Activated CD4-positive, CD25-positive, alpha-beta regulatory T cell treated with anti-CD3 and anti-CD28 coated beads, Interleukin-2, amount 50 U/mL, for 16 hours (primary cell): ENCODE measurements at places on chromosomes 12 and 14.

GRCh38 chr14:74299061-74299545 is 3.6 kb downstream of the ABCD4 start:
- DNase-seq: no peak

DNA sequence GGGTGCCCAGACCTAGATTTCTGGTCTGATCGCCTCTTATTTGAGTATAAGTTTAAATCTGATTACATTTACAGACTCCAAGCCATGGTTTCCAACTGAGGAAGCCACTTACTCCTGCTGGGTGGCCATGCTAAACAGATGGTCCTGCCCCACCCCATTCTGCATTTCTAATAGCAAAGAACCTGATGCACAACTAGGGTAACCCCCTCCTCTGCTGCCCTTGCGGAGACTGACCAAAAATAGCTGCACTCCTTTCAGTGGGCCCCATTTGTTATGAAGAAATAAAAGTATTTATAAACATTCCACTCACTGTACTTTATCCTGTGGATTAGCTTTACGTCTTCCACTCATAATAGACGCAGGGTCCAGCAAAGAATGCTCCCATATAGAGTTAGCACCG is 6.8 kb downstream of the GIT2 start:
- DNase-seq: no peak

DNA sequence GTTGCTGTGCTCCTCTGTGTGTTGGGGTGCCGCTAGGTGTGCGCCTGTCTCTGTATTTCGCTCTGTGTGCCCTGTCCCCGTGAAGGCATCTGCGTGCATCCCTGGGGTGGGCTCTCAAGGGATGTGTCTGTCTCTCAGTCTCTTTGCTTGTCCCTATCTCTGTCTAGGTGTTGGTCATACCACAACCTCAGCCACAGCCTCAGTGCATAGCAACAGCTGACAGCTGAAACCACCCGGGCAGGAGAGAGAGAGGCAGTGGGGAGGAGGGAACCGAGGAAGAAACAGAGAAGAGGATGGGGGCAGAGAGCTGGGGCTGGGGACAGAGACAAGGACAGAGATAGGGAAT is 953 bp upstream of the NXPH4 start:
- DNase-seq: no peak

DNA sequence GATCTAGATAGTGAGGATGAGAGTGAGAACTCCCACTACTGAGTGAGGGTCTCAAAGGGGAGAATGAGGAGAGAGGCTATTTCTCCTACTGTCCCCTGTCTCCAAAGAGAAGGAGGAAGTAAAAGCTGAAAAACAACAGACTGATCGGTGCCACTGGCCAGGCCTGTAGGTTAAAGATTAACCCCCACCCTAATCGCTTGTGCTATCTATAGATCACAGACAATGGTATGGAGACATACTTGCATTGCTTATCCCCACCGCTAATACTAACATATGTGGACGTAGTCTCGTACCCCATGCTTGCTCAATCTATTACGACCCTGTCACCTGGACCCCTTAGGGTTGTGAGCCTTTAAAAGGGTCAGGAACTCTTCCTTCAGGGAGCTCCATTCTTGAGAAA is 777.9 kb upstream of the TMEM132C start:
- DNase-seq: no peak

DNA sequence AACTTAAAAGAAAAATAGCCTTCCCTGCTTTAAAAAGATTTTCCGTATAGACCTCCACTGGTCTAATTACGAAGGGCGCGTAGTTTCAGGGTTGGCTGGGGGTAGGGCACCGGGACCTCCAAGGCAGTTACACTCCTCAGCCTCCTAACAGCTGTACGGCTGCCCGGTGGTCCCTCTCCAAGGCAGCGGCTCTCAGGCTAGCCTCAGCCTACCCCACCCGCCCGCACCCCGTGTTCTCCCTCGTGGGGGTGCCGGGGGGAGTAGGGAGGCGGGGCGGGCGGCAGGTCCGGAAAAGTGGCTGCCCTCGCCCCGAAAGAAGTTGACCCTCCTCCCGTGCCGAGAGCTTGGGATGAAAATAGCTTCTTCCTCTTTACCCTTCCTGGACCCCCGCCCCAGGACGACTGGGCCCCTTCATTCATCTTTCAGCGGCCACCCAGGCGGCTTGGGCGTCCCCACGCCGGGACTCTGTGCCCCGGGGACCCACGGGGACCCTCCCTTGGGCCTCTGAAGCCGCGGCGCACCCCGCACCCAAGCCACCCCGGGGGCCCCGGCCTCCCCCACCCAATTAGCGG is 991 bp upstream of the RCOR1 start:
- DNase-seq: no peak

DNA sequence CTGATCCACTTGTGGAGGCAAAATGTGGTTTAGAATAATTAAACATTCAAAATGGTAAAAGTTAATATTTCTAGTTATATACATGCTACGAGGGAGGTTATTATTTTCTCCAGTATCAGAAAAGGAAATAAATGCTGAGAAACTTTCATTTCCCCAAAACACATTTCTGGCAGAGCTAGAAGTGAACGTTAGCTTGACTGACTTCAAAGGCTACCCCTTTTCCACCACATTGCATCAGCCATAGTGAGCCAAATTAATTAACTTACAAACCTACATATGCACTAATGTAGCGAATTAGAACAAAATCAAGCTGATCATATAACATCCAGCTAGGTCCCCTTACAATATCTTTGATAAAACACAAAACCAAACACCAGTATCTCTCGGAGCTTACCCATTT is 49.3 kb upstream of the RERGL start:
- DNase-seq: no peak

- no peak for DNase-seq
Measured at GRCh38 chr14:80291101-80291500, 79.8 kb upstream of the DIO2 start.

- DNase-seq: no peak
Measured at GRCh38 chr14:100755649-100756048, 29.0 kb downstream of the DLK1 start.

DNA sequence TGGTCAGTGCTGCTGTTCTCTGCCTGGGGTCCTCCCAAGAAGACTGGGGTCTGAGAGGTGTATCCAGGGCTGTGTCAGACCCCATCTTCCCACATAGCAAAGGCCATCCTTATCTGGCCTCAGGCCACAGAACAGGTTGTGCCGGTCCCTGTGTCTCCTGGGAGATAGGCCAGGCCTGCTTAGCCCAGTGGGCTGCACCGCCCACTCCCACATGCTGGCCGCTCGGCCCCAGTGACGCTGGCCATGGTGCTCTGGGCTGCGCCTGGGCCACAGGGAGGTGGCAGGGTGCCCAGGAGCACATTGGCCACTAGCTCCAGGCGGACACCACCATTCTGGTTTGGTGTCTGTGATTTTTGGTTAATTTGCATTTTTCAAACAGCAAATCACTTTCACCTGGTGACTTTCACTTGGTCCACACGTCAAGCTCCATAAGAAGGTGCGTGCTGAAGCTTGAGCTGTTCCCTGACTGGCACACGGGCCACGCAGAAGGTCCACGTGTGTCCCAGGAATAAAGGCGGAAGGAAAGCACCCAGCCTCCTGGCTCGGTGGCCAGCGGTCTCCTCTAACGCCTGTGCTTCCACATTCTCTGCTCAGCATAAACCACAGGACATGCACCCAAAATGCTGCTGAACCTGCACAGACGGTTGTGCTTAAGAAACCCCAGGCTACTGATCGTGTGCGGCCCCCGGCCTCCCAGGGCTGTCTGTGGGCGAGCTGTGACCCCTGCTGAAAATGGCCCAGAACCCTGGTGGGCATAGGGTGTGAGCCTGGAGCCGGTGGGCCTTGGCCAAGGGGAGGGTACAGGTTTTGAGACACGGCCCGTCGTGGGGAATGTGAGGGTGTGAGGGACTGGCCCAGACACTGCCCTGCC is 4.6 kb downstream of the FBRSL1 start:
- no peak for DNase-seq

GRCh38 chr14:69768873-69769272 is 1.9 kb downstream of the SRSF5 start:
- no peak for DNase-seq

DNA sequence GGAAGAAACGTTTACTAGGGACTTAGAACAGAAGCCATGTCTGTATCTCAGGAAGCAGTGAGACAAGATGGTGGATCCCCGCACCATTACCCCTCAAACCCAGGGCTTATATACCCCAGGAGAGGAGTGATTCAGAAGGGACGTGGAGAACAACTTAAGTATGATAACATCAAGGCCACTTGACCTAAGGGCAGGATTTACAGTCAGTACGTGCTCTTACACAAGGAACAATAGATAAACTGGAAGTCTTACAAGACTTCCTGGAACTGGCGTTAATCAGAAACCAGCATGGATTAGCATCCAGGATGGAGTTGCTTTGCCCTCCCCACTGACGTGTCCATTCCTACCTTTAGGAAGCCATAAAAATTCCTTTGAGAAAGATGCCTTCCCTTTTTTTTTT is 8.6 kb upstream of the ETFBKMT start:
- DNase-seq: no peak

DNA sequence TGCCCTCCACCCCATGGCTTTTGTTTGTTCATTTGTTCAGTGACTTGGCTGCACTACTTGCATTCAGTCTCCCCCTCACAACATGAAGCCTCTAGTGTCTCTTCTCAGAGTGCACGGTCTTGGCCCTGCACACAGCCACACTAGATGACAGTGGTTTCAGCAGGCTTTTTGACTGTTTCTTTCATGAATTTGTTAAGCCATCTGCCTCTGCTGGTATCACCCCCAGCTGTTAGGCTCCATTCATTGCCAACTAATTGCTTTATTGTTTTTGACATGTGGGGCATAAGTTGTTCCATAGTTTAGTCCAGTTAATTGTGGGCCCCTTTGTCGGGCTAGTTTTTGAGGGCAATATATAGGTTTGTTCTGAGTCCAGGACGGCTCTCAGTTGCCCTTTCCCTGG is 18.8 kb downstream of the OS9 start:
- no peak for DNase-seq

- DNase-seq: no peak
Measured at GRCh38 chr12:19689226-19689625, 249.9 kb downstream of the AEBP2 start.

GRCh38 chr12:131617179-131617578 is 93.7 kb upstream of the SFSWAP start:
- DNase-seq: no peak

DNA sequence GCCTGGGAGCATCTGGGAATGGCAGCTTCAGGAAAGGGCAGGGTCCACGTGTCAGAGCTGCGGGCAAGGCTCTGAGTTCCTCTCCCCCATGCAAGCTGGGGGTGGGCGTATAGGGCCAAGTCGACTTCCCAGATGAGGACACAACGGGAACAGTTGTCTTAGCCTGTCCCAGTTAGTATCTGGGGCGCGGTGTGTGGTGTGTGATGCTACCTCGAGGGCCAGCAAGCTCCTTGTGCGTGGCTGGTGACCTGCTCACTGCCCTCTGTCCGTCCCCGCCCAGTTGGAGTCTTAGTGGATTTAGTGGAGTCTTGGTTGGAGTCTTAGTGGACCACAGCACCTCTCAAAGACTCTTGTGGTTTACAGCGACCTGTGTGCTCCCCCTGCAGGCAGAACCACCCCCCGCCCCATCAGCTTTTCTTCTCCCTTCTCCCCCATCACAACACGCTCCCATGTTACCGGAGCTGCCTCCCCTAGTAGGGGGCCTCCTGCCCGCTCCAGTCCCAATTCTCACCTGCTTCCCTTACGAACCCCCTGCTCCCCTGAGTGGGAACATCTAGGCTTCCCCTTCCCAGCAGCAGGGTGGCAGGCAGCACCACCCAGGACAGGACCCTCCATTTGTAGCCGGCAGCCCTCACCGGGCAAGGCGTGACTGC is 8.7 kb downstream of the ASPG start:
- DNase-seq: no peak

GRCh38 chr12:70186436-70186835 is 56.8 kb upstream of the CNOT2 start:
- no peak for DNase-seq

DNA sequence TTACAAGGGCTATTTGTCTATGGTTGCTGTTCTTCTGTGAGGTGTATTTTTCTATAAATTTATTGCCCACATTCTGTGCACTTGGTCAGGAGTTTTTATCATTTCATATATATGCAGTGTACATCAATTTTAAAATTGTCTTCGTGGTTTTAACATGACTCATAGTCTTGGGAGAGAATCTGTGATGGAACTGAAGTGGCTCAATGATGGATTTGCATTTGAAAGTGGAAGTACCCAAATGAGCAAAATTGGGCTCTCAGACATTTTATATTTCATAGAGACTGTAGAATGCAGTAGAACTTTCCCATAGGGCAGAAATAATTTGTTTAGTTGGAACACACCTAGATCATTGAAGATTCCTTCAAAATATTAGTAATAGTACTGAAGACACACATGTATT is 1.9 kb upstream of the SCFD1 start:
- no peak for DNase-seq

- no peak for DNase-seq
Measured at GRCh38 chr12:69999561-69999960, 174.5 kb downstream of the MYRFL start.

- DNase-seq: no peak
Measured at GRCh38 chr12:51421266-51421884, 3.3 kb upstream of the SLC4A8 start.

DNA sequence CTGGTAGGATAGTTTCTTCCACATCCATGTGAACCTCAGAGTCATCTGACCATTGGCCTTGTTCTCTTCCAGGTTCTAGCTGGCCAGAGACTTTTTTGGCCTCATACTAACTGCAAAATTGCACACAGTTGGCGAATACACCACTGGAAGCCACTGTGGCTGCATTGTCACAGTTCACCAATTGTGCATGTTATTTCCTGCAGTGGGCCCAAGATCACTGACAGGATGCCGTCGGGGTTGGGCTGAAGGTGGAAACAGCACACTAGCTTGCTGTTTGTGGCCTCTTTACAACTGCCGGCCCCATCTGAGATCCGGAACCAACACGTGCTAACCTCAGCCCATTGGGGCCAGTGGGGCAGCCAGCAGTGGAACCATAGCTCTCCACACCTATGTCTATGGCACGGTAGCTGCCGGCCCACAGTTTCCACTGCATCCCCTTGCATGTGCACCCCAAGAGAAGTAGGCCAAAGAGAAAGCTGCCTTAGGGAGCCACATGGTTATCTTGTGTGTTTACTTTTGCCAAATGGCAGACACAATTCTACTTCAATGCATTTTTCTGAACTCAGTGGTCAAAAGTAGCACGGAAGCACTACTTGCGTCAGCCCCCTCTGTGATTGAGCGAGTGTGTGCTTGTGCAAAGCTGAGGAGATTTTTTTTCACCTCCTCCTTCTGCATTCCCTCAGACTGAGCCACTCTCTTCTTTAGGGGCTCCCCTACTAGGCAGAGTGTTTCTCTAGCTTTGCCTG is 464.0 kb downstream of the RAD51B start:
- peak; percentile 32 for DNase-seq

DNA sequence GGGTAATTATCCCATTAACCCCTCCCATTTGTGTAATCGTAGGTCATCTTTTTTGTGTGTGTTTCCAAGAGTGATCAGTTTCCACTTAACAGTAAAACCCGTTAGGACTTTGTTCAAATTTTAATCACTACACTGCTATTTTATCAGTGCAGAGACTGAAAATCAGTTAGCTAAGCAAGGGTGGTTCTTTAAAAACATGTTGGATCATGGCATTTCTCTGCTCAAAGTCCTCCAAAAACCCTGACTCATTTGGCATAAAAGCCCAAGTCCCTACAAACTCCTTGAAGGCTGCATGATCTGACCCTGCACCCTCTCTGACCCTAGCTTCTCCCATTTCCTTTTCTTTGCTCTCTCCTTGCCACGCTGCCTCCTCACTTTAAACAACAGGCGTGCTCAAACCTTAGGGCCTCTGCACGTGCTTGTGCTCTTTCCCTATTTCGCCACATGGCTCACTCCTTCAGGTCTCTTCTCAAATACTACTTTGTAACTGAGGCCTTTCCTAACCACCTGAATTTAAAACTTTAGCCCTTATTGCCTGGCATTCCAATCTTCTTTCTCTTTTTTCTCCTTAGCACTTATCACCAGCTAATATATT is 13.2 kb upstream of the OVCH1 start:
- DNase-seq: no peak
